ENCODE measurements at places on chromosomes 5 and 9.

DNA sequence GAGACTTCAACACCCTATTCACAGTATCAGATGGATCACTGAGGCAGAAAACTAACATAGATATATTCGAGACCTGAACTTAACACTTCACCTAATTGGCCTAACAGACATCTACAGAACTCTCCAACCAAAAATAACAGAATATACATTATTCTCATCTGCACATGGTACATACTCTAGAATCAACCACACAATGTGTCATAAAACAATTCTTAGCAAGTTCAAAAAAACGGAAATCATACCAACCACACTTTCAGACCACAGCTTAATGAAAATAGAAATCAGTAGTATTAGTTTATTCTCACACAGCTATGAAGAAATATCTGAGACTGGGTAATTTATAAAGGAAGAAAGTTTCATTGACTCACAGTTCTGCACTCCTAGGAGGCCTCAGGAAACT, 387.9 kb downstream of the DEPDC1B start:
- no peak for DNase-seq

- DNase-seq: no peak
Observed at GRCh38 chr5:59051951-59052350, 469.1 kb downstream of the RAB3C start.

DNA sequence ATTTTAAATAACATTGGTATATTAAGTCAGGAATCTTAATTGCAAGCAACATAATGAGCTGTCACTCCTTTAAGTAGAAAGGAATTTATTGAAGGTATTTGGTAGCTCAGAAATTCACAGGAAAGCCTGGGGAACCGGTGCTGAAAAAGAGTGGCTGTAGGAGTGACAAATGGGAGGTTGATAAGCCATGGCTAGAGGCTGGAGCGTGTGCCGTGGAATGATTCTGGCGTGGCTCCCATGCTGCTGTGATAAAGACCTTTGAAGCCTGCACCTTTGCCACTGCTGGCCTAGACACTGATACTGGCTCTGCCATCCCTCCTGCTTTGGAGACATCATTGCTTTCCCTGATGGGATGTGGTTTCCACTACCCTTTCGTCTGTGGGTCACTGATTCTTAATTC, 65.7 kb upstream of the ATG10 start:
- DNase-seq: no peak

DNA sequence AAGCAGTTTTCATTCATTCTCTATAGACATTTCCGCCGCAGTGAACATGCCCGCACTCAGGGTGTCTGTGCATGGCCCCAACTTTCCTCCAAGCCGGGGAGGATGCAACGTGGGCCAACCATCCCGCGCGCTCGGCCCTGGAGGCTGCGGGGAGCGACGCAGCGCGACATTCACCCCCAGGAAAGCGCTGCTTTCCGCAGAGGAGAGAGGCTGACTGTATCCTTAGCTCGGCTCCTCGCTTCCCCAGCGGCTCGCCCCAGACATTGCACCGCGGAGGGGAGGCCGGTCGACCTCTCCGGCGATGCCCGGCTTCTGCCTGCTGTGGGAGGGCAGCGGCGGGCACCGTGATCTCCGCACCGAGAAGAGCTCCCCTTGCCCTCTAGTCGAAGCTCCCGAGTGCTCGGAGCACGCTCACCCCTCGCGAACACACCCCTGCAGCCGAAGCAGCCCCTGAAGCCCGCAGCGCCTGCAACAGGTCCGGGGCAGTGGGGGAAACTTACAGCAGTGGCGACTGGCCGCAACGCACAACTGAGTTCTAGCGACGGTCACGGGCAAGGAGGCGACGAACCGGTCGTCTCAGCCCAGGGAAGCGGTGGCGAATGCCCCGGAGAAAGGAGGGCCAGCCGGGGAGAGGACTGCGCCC, 600 bp downstream of the ENC1 start:
- DNase-seq: no peak

All from activated CD8-positive, alpha-beta memory T cell treated with anti-CD3 and anti-CD28 coated beads for 4 hours (primary cell).